ENCODE measurements at places on chromosomes 3 and 15.
A peak's percentile ranks its signal among the peaks of the same experiment; 100 is the strongest.

- DNase-seq = no peak
Measured at GRCh38 chr3:7025581-7026300, 164.8 kb downstream of the GRM7 start.

- no peak for DNase-seq
Measured at GRCh38 chr3:101340591-101340990, 20.2 kb upstream of the IMPG2 start.

DNA sequence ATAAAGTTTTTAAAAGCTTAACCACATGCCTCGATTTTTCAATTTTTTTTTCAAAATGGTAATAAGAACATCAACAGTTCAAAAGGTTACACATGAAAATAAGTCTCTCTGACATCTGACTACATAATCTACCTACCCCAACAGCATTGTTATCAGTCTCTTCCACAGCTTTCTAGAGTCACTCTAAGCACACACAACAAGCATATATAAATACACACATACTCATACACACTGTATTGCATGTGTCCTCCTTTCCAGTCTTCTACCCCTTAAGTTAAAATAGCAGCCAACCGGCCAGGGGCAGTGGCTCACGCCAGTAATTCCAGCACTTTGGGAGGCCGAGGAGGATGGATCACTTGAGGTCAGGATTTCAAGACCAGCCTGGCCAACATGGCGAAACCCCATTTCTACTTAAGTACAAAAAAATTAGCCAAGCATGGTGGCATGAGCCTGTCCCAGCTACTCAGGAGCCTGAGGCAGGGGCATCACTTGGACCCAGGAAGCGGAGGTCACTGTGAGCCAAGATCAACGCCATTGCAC, 12.2 kb downstream of the TBL1XR1 start:
- DNase-seq = no peak

DNA sequence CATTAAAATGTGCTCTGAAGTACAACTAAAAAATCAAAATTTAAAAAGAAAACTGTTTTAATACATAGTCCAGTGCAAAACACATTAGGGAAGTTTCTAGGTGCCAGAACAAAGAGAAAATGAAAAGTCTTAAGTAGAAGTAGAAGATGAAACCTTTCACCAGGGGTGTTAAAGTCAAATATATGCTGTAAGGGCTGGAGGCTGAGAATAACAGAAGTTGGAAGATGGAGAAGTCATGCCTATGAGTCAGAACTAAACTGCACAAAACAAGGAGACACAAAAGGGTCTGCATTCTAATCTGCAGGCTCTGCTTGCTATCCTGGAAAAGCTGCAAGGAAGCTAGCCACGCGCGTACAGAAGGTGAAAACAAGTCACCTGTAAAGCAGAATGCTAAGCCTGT, 48.7 kb upstream of the CPB1 start:
- DNase-seq = no peak

- DNase-seq = no peak
Measured at GRCh38 chr3:113158171-113158570, 53.2 kb upstream of the BOC start.

- no peak for DNase-seq
Measured at GRCh38 chr15:67976506-67977073, 77.5 kb upstream of the PIAS1 start.

- DNase-seq = no peak
Measured at GRCh38 chr3:120171134-120171873, 77.1 kb upstream of the GSK3B start.

- no peak for DNase-seq
Measured at GRCh38 chr15:80107774-80108173, 45.0 kb upstream of the FAH start.

DNA sequence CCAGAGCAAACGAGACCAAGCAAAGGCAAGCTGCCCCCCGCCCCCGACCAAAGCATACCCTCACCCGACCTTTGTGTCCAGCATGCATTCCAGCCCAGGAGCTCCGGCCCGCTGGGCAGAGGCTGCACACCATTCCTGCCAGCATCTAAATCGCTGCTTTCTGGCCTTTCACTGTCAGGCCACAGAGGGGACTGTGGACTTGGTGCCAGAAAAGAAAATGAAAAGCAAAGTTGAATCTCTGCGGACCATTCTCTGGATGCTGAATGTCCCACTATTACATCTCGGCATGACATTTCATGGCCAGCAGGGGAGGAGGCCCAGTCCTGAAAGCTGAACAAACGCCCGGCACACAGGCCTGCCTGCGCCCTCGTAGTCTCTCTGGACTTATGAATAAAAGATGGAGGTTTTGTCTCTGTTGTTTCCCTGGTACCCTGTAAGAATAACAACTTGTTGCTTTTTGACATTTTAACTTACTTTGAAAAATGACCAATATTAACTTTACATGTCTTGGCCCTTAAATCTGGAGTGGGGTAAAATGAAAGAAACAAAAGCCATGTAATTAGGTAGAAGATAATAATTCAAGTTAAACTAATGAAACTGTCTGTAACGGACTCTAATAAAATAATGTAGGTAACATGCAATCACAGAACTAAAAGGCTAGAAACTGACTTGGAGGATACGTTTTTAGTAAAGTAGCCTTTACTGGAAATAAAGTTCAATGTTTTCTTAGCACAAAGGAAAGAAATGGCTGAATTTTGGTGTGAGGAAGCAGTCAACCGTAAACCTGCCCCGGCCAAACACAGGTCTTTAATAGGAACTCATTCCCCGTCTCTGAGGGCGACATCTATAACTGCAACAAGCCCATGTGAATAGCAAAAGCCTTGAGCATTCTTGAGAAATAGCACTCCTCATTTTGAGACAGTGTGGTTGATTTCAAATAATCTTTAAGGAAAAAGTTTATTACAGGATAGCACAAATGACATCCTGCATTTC, 12.7 kb downstream of the IL17RD start:
- DNase-seq = no peak

DNA sequence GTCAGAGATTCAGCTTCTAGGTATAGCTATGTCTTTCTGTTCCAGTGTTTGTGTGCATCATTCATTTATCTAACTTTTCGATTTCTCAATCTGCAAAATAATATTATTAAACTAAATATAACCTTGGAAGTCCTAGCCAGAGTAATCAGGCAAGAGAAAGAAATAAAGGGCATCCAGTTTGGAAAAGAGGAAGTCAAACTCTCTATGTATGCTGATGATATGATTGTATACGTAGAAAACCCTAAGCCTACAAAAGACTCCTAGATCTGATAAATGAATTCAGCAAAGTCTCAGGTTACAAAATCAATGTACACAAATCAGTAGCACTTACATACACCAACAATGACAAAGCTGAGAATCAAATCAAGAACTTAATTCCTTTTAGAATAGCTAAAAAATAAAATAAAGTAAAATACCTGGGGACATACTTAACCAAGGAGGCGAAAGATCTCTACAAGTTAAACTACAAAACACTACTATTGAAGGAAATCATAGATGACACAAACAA, 718.2 kb downstream of the NTRK3 start:
- no peak for DNase-seq

DNA sequence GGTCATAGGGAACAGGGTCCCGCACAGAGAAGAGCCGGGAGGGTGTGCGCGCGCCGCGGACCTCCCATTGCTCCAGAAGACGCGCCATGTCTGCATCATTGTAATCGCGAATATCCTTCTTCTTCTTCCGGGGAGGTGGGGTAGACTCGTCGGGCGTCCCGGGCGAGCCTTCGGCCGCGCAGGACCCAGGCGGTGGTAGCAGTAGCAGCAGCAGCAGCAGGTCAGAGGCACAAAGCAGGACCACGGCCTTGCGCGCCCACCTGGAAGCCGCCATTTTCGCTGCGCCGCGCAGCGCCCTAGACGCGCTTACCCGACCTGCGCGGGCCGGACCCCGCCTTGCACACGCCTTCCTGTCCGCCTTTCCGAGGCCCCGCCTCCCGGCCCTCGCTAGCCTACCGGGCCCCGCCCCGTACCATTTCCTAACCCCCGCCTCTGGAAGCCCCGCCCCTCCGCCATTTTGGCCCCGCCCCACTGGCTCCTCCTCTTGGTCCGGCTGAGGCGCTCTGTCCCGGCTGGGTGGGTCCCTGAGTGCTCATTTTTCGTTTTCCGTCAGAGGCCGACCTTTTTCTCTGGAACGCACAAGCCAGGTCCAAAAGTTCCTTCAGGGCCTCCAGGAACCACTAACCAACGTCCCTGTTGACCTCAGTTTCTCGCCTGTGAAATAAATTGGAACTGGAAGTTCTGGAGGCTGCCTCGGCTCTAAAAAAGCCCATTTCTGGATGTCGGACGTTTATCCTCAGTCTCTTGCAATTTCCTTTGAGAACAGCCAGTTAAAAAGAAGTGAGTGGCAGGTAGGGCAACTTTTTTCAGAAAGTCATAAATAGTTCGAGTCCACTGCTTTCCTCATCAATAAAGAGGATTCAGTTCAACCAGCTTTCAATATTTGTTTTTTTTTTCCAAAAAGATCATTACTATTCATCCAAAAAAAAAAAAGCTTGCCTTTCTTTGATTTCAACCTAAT, at the start of gene MESD:
TSS of gene MESD (minus strand) at position 302 of the 961 bp plus-strand sequence. CDS start at position 274, 28 bp downstream.
- DNase-seq = peak; percentile 98

DNA sequence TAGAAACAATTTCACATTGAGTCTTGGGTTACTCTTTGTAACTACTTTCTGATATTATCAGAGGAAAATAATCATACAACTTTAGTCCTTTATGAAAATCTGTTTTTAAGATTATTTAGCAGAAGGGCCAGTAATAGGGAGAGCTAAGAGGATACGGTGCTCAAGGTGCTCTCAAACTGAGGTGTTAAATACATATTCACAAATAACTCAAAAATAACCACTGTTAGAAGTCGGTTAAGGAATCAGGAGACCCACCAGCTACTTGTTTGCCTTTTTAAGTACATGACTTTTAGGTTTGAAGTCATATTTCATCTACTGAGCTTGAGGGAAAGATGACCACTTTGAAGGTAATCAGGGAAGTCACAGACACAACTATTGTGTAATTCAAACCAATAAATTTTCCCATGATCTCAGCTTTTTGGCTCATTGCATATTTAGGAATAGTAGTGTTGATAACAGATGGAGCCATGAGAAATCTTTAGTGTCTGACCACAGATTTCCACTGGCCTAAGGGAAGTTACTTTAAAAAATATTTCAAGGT, 1.4 kb upstream of the RSRC1 start:
- no peak for DNase-seq

GRCh38 chr15:67396114-67396513, 124.8 kb upstream of the C15orf61 start:
- DNase-seq = no peak

GRCh38 chr3:9195390-9195789, 54.1 kb downstream of the SRGAP3 start:
- no peak for DNase-seq

GRCh38 chr3:71160785-71161546, 422.6 kb downstream of the FOXP1 start:
- no peak for DNase-seq

- DNase-seq = no peak
Measured at GRCh38 chr3:120100711-120101110, 6.5 kb upstream of the GSK3B start.

GRCh38 chr3:175869404-175869803, 1010.3 kb downstream of the NAALADL2 start:
- no peak for DNase-seq

GRCh38 chr3:12046406-12046805, 42.2 kb downstream of the SYN2 start:
- no peak for DNase-seq

- DNase-seq = no peak
Measured at GRCh38 chr3:54047568-54047967, 74.8 kb upstream of the CACNA2D3 start.

GRCh38 chr3:24493746-24494617, 668 bp downstream of the THRB start:
- peak; percentile 91 for DNase-seq

- DNase-seq = no peak
Measured at GRCh38 chr15:71357321-71357732, 242.1 kb downstream of the THSD4 start.

All from right atrium auricular region (tissue), 2 donors.